Muscle of arm (tissue), 14 donors: ENCODE measurements at places on chromosomes 2 and 18.

DNA sequence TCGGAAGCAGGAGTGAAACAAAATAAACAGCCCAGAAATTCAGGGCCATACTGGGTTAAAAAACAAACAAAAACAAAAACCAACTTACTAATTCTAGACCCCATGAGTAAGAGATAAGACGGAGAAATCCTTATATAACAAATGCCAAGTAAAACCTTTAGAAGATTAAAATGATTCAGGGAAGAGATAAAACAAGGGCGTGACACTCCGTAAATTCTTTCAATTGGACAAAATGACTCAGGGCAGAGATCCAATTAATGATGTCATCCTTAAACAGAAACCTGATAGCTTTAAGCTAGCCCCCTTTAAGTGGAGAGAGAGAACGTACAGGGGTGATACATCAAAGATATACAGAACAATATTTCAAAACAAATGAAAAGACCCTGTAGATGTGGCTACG is 317.4 kb downstream of the NBAS start:
- no peak for DNase-seq

- no peak for DNase-seq
These were observed 11.2 kb upstream of the C1QL2 start for GRCh38 chr2:119169717-119170116.

GRCh38 chr18:50441016-50441415 is 66.2 kb downstream of the SKA1 start:
- DNase-seq, result no peak

DNA sequence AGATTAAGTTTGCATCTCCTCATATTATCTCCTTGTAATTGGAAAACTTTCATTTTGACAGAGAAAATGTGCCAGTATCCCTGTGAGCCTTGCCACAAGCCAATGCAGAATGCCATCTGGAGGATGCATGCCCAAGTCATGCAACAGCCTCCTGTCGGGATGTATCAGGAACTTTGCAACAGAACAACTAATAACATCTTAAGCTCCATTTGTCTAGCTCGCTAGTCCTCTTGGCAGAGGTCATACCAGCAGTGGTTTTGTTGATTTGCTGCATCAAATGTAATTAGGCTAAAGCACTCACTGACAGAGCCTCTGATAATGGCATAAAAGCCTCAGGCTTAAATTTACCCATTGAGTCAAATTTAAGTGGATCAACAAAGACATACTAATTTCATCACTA is 125.8 kb downstream of the UBE2E3 start:
- DNase-seq, result no peak

GRCh38 chr2:39326644-39327043 is 82.9 kb upstream of the CDKL4 start:
- no peak for DNase-seq

DNA sequence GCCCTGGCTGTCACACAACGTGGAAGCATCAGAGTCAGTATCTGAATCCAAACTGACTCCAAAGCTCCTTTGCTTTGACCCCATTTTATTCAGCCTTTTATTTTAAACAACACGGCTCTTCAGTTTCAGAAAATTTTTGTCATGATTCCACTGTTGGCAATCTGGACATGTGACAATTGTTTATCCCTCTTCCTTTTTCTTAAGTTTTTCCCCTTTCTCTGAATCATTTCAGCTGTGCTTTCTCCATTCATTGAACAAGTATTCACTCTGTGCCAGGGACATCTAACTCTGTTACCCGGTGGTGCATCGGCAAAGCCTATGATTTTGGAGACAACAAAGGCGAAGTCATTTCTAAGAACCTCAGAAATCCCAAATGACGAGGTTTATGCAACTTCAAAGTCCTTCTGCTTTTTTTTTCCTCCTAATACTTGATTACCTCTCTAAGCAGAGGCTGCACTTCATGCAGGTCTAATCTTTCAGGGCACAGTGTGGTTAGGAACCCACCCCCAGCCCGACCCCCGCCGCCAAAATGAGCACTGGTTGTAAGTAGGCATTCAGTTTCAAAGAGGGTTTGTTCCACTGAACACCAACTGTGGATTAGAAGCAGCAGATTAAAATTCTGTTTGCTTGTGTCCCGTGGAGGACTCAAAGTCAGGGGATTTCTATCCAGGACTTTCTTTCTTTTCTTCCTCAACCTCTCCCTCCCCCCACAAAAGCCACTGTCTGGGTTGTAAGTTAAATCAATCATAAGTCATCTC is 18.6 kb downstream of the ST6GAL2 start:
- no peak for DNase-seq

- no peak for DNase-seq
These were observed 52.7 kb downstream of the ABCB11 start for GRCh38 chr2:168978461-168978861.

GRCh38 chr2:239429473-239430350 is 28.9 kb upstream of the HDAC4 start:
- no peak for DNase-seq

- DNase-seq, result peak; percentile 18
These were observed 1.1 kb upstream of the SLC14A1 start for GRCh38 chr18:45722899-45723298.

DNA sequence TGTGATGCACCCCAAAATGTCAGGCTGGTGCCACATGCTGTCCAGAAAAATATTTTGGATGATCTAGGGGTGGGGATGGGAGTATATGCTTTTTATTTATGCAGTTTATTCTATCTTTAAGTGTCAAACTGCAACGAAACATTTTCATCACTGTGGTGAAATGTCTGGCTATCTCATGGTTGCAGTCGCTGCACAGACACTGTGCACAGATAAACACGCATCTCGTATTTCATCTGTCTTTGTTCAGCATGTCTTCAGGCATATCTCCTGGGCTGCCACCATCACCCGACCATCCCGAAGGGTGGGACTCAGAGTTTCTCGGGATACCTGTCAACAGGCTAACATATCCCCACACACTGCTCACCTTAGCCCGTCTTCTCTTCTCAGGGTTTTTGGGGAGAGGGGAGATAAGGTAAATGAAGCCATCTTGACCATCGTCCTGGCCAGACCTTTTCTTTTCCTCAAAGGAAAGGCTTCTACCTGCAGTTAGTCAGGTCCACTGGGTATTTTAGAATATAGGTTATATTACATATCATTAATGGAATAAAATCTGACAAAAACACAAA is 80.7 kb upstream of the NABP1 start:
- DNase-seq, result no peak

GRCh38 chr2:26840937-26841610 is 6.9 kb upstream of the DPYSL5 start:
- no peak for DNase-seq

DNA sequence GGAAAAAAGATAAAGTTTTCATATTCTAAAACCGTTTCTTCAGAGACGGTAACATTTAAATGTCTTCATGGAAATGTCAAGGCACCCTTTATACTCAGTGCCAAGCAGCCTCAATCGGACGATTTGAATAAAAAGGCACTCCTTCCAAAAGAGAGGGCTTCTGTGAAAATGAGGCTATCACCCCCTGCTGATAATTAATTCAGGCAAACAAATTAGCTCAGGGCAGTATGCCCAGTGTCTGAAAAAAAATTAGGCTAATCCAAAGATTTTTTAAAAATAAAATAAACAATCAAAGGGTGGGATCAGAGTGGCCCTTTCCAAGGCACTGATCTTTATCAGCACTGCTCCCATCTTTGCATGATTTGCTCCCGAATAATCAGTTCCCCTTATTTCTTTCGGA is 151.0 kb upstream of the PID1 start:
- DNase-seq, result no peak
